Activated T-helper 1 cell treated with anti-CD3 and anti-CD28 coated beads, Interleukin-2, amount 50 U/mL, for 16 hours (primary cell): ENCODE measurements at places on chromosomes 16 and 17.

DNA sequence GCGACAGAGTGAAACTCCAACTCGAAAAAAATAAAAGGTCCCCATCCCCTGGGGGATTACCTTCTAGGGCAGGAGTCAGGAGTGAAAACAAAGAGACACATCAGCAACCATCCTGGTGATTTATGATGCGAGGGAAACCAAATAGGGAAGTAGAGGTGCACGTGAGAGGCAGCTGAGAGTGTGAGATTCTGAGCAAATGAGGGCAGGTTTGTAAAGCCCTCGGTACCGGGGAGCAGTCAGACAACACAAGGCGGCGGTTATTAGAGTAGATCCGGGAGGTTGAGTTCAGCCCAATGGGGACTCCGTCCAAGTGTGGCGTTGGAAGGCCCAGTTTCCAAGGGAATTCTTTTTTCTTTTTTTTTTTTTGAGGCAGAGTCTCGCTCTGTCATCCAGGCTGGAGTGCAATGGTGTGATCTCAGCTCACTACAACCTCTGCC lies 7.4 kb upstream of the ARMC7 start:
- DNase-seq = no peak

DNA sequence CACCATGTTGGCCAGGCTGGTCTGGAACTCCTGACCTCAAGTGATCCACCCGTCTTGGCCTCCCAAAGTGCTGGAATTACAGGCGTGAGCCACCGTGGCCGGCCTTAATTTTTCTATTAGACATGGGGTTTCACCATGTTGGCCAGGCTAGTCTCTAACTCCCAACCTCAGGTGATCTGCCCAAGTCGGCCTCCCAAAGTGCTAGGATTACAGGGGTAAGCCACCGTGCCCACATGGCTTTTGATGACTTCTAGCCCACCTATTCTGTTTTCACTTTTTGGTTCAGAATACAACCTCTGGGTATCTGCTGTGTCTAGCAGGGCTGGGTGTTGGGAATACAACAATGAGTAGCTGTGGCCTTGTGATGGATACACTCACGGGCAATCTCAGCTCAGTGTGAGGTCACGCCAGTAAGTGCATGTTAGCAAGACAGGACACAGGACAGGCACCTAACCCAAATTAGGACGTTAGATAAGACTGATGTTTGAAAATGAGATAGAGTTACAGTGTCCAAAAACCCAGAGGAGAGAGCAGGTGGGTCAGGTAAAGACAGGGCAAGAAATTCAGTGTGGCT lies 14.1 kb upstream of the YWHAE start:
- no peak for DNase-seq

DNA sequence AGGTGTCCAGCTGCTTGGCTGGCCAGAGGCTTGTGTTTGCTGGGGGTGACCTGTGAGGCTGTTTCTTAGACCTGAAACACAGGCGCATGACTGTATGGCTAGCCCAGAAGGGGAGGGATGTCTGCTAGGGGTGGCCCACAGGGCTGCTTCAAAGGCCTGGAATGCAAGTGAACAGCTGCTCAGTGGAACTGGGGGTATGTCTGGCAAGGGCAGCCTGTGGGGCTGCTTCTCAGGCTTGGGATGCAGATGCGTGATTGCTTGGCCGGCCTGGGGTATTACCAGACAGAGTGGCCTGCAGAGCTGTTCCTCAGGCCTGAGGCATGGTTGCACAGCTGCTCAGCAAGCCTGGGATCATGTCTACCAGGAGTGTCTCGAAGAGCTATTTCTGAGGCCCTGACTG lies 20.5 kb downstream of the TANC2 start:
- no peak for DNase-seq

DNA sequence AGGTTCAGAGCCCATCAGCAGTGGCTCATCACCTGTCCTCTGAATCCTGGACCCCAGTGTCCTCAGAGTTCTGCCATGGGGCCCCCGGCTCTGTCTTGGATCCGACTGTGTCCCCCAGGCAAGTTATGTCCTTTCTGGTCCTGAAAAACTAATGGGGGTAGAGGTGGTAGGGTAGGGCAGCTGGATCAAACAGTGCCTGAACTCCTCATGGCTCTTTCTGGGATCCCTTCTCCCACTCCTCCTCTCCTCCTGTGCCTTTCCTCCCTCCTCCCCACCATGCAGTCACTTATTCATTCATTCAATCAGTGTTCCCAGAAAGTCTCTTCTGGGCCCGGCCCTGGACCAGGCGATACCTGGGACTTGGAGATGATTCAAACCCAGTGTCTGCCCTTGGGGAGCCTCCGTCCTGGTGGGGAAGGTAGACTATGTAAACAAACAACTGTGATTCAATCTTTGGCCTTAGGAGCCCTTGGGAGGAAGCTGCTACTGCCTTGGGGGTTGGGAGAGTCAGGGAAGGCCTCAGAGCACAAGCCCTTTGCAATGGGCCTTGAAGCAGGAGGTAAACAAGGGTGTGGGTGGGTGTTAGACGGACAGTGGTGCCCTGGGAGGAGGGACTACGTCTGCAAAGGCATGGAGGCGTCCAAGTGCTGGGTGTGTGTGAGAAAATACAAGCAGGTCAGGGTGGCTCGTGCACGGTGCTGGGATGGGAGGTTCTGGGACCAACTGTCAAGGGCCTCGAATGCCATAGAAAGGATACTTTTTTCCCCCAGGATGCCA lies 6.4 kb upstream of the FAM83G start:
- DNase-seq = no peak

DNA sequence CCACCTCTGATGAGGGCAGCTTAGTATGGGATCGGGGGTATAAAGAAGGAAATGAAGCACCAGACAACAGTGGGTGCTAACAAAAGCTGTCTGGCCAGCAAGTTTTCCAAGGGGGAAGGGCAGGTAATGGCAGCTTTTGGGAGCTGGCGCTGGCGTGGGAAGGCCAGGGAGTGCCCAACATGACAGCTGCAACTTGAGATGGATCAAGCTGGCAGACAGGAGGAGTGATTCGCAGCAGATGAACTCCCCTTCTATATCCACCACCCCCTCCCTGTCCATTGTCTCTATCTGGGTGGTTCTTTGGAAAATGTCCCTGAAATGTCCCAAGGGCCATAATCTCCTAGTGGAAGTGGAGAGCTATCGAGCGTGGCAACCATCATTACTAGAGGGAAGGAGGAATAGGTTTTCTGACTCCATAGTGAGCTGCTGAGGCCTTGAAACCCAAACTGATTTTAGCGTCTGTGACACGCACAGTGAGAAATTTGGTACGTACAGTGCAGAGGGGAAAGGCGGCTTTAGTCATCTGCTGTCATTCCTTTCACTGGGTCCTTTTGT lies 4.8 kb upstream of the INPP5K start:
- DNase-seq = no peak

- DNase-seq = no peak
Measured at GRCh38 chr17:6894206-6894528, 62.6 kb upstream of the TEKT1 start.

GRCh38 chr17:59427425-59427921 lies 96.0 kb downstream of the YPEL2 start:
- peak; percentile 17 for DNase-seq

DNA sequence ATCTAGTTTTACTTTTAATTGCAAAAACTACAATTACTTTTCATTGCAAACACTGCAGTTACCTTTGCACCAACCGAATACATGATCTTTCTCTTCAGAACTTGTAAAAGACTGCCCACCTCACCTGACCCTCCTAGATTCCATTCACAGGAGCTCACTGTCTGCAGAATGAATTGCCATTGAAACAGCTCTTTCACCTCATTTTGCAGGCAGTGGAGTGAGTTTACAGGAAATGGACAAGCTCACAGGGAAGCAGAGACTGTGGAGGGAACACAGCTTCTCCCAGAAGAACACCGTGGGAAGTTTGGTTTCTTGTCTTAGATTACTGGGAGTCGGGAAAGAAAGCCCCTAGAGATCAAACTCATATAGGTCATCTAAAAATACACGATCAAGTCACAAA lies 439.7 kb upstream of the RBFOX1 start:
- no peak for DNase-seq

DNA sequence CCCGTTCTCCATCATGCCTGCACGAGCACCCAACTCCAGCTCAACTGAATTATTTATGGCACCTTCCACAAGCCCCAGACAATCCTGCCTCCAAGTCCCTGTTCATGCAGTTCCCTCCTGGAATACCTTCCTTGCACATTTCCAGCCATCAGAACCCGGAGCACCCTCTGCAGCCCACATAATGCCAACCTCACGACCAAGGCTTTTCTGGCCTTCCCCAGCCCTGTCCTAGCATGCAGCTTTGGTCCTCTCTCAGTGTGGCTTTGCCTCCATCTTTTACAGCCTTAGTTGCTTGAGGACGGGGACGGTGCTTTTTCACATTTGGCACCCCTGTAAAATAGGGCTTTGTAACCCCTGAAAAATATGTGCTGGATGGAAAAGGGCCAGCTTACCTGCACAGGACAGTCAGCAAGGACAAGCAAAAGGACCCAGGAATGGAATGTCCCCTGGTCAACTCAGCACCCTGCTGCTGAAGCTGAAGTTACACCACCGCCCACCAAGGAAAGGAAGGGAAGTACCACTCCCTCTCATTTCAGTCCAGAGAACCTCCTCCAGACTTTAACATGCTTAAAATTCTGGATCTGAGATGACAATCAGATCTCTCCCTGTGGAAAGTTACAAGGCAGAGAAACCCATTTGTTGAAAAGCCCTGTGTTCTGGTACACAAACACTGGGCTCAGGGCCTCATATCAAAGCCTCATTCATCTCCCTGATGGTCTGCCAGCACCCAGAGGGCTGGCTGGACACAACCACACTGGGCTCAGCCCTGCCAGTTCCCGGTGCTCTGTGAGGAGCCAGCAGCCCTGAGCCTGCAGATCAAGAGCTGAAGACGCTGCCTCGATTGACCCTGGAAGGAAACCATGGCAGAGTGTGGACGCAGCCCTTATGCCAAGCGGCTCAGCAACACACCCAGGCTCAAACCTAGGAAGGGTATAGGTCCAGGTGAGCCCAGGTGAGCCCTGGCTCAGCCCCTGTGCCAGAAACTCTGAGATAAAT lies 2.9 kb downstream of the SLC39A11 start:
- DNase-seq = no peak

DNA sequence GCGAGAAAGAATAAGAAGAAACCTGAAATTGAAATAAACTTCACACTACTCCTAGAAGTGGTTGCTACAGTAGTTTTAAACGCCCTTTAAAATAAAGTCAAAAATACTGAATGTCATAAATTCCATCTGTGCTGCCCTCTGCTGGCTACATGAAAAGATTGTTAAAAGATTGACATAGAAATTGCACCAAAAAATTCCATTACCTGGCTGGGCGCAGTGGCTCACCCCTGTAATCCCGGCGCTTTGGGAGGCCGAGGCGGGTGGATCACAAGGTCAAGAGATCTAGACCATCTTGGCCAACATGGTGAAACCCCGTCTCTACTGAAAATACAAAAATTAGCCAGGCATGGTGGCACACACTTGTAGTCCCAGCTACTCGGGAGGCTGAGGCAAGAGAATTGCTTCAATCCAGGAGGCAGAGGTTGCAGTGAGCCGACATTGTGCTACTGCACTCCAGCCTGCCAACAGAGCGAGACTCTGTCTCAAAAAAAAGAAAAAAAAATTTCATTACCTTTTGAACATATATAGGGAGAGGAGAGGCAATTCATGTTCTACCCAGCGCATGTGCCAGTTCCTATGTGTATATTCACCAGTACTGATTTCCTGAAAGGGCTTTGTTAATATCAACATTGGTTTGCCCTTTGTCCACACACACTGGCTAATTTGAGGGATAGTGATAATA lies 36.5 kb downstream of the CYTH1 start:
- DNase-seq = no peak

DNA sequence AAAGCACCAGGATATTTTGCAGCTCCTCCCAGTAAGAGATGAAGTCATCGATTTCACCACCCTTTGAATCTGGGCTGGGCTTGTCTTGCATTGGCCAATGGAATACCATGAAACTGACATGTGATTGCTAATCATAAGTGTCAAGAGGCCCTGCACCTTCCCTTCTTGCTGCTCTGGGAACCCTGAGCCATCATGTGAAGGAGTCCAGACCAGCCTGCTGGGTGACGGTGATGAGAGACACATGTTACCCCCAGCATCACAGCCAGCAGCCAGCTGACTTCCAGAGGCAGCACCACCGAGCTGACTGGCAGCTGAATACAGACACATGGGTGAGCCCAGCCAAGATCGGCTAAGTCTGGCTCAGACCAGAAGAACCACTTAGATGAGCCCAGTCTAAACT lies 43.6 kb upstream of the CACNG4 start:
- no peak for DNase-seq

DNA sequence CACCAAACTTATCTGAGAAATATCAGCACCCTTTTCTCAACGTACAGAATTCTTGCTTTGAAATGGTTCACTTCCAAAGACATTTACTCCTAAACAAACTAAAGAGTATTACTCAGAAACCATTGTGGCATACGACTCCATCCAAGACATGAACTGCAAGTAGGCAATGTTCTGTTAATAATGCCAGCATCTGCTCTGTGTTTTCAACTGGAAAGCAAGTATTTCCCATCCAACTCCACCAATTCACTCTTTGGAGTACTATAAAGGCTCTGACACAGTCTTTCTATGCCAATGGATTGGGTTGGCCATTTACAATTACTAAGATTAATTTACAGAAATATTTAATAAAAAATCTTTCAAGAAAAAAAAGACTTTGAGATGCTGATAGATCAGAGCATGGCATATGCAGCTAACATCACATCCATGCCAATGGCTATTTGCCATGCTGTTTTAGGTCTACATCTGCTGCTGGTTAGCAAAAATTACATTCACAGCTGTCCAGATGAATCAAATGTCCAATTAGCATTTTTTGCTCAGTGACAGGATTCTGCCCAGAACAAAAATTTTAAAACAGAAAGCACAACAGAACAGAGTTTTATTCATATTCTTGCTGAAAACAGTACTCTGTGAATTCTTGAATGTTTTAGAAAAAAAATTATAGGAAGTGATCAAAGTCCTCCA lies 65.9 kb upstream of the HLF start:
- DNase-seq = no peak

- DNase-seq = no peak
Measured at GRCh38 chr17:10649602-10650001, 7.5 kb downstream of the MYH3 start.

GRCh38 chr16:30947541-30947858 lies 1.4 kb upstream of the ORAI3 start:
- no peak for DNase-seq

- no peak for DNase-seq
Measured at GRCh38 chr17:79401704-79402674, 208.9 kb downstream of the RBFOX3 start.

DNA sequence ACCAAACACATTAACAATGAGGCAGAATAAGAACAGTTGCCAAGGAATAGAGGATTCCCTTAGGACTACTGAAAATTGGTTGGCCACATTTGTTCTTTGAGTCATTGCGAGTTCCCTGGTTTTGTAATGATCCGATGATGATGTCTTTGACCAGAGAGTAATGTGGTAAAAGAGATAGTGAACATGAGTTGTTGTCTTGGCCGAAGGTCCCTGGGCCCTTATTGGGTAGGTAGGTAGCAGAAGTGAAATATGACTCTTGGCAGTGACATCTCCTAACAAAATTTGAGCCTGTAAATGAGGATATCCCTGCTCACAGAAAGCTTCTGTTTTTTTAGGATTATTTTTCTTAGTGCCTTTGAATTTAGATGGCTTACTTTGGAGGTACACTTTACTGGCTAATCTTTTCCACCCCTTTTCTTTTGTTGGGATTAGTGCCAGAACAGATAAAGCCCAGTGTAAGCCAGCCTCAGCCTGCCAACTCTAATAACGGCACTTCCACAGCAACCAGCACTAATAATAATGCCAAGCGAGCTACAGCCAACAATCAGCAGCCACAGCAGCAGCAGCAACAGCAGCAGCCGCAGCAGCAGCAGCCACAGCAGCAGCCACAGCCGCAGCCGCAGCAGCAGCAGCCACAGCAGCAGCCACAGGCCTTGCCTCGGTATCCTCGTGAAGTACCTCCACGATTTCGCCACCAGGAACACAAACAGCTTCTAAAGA lies 47.2 kb downstream of the TNRC6A start:
- DNase-seq = no peak
